ENCODE measurements at places on chromosomes 5 and 9.

- no peak for DNase-seq
These were observed 225.0 kb upstream of the PRR16 start for GRCh38 chr5:120239086-120239485.

DNA sequence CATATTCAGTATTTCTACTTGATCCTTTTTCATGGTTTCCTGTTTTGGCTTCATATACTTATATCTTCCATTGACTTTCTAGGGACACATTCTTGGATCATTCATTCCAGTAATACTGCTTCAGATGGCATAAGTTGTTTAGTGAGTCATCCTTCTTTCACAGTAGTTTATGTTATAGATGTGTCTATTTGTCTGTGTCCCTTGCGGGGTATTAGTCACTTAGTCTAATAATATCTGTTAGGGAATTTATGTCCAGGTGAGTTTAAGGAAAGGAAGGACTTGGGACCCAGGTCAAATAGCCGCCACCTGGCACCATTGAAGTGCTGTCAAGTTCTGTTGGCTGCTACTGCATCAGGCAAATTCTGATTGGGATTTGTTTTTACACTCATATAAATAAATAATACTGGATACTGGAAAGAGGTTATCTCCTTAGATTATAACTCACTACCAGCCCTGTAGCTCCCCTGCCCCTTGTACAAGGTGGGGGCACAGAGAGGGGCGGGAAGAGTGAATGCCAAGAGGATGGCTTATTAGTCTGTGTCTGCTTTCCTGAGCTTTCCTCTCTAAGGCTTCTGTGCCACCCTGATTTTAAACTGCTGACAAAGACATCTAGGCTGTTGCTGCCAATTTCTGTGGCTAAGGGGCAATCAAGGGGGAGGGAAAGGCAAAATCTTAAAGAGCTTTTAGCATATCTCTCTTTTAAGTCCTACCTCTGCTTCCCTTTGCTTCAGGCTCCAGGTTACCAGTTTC is 64.9 kb downstream of the CDC42SE2 start:
- no peak for DNase-seq

DNA sequence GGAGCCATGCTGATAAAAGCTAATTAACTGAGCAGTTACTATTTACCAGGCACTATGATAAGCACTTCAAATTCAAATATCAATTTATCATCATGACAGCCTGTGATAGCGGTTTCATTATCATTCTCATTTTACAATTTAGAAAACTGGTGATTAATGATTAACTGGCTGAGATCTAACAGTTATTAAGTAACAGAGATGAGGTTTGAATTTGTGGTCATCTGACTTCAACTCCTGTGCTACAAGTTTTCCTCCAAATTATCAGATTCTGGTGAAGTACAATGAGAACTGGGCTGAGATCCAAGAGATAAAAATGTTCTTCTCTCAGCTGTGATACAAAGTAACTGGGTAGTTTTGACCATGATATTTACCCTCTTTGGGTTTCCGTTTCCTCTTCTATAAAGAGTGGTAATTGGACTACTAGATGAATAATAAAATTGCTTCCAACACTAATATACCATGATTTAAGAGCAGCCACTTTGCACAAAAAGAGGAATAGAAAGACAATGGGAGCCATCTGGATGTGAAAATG is 74.5 kb upstream of the CCNG1 start:
- no peak for DNase-seq

- no peak for DNase-seq
These were observed 321.0 kb downstream of the AGTPBP1 start for GRCh38 chr9:85420750-85421149.

DNA sequence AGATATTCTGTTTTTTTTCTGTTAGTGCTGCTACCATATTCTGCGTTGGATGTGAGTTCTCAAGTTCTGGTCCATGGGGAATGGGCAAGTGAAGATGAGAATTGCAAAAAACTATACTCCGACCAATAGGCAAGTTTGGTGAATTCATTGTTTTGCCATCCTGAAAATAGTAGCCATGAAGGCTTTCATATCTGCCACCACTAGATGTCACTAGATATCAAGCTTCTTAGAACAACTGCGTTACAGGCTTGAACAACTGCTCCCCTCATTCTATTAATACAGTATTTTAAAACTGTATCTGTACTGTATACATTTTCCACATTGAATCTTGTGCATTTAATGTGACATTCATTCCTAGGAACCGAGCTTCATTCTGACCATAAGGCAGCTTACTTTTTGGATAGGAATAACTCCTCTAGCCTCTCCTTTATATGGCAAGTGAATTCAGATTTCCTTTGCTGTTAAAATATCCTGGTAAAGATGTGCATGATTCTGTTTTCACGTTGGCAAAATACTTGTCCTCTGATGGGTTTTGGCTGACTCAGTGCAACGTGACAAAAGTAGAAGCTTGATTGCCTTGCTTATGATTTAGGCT is 163.6 kb downstream of the SREK1 start:
- DNase-seq, result peak; percentile 61

DNA sequence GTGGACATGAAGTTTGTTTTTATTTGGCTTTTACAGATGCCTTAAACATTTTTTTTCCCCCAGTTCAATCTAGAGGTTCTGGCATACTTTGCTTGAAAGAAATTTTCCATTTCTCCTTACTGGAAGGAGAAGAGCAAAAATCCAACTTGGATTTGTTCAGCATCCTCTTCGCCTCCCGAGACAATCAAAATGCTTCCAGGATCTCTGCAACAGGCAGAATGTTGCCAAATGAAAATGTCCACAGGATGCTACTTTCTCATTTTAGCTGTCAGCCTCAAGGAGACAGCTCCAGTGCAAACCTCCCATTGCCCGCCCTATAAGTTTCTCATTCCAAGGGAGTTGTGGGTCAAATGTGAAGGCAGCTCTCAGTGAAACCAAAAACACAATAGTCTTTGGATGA is 1972.1 kb downstream of the MAT2B start:
- DNase-seq, result no peak

DNA sequence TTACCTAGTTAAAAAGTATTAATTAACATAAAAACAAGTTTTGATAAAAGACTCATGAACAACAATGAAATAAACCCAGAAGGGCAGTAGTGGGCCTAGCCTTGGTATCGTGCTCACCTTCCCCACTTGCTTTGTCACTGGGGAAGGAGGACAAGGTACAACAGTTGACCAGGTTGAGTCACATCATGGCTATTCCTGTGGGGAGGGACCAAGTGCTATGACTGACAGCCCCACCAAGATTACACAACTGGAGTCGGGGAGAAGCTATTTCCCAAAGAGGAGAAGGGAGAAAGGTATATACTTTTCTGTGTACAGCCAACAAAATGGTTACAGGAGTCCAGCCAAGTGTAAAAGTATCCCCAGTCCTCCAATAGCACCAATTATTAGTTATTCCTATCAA is 251.3 kb upstream of the RFX3 start:
- DNase-seq, result no peak

DNA sequence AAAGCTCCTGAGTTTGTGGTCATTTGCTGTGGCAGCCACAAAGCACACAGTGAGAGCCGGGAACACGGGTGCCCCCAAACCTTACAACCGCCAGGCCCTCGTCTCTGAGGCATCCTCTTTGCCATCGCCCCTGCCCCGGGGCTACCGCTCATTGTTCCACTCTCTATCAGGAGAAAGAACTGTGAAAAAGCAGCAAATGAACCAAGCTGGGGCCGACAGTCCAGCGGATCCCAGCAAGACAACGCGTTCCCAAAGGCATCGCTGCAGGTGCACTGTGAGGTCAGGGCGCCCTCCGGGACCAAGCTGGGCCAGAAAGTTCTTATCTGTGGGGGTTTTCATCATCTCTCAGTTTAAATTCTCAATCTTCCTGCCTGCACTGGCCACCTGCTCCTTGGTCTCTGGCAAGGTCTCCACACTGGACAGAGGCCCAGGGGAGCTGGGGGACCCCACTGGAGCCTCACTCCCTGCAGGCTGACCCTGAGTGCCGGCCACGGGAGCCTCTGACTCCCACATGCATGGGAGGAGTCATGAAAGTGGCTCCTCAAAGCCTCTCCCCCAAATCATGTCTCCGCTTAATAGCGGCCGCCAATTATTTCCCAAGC is 32.1 kb downstream of the VAV2 start:
- no peak for DNase-seq

- DNase-seq, result no peak
These were observed 301.1 kb downstream of the FAM170A start for GRCh38 chr5:119930490-119930889.

DNA sequence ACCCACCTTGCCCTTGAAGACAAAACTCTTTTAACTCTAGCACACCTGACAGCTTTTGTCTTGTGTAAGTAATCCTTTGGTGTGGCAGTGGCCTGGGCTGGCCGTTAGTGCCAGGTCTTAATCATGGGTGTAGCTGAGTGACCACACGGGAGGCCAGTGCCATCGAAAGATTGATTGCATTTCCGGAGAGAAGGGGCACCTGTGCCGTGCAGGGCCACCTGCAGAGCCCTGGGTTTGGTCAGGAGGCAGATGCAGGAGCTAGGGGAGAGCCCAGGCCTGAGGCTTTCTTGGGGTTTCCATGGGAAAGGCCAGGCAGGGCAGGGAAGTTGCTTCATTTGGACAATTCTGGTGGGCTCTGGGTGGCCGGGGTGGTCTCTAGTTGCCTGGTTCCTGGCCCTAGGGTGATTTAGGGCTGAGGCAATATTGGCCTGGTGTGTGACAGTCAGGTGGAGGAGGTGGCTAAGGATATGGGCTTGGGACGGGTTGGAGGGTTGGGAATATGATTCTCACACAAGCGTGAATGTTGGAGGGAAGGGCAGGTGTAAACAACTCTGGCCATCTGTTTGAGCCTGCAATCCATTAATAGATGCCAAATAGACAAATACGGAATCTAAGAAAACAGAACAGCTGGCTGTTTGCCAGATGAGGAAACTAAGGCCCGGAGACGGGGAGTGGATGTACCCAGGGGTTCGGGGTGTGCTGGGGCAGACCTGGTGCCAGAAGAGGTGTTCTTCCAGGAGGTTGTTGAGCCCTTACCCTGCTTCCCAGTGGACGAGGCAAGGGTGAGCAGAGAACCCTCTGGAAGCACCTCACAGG is 4.6 kb downstream of the DBH start:
- DNase-seq, result no peak

- no peak for DNase-seq
These were observed 32.6 kb upstream of the TTLL11 start for GRCh38 chr9:122125509-122126330.

GRCh38 chr9:129834489-129835127 is 467 bp downstream of the C9orf78 start:
- peak; percentile 23 for DNase-seq

Measured in CD4-positive, alpha-beta T cell treated with Interferon alpha-2 for 1 hour (primary cell).